Caudate nucleus (tissue), 63 donors: ENCODE measurements at places on chromosomes 3 and 15.
A peak's percentile ranks its signal among the peaks of the same experiment; 100 is the strongest.

DNA sequence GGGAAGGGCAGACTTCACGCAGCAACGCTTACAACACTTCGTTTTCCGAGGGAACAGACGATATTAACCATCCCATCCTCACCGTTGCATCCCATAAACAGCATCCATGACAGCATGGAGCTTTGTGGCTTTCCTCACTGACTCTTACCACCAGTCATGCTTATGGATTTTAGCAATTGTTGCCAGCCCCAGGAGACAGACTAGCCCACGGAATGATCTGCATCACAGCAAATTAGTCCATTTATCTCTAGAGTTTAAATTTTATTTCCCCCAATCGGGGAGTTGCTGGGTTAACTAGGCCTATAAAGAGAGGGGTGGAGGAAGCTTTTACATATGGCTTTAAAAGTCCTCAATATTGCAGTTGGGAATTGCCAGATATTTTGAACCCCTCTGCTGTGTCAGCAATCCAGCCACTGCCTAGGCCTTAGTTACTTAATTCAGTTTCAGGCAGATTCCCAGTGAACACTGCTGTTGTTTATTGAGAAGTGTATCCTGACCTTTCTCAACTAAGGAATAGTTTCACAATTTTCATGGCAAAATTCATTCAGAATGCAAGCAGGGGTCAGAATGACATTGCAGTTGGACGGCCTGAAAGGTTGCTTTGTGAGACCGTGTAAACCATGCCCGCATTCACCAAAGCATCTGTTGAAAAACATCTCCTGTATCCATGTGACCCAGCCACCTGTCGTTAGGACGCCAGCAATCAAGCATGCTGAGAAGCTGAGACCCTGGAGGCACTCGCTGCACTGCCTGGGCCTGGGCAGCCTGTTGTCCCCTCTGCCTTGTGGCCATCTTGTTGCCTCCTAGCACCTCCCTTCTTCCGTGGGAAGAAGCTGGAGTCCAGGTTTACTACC is 397.4 kb upstream of the TPM1 start:
- no peak for DNase-seq

DNA sequence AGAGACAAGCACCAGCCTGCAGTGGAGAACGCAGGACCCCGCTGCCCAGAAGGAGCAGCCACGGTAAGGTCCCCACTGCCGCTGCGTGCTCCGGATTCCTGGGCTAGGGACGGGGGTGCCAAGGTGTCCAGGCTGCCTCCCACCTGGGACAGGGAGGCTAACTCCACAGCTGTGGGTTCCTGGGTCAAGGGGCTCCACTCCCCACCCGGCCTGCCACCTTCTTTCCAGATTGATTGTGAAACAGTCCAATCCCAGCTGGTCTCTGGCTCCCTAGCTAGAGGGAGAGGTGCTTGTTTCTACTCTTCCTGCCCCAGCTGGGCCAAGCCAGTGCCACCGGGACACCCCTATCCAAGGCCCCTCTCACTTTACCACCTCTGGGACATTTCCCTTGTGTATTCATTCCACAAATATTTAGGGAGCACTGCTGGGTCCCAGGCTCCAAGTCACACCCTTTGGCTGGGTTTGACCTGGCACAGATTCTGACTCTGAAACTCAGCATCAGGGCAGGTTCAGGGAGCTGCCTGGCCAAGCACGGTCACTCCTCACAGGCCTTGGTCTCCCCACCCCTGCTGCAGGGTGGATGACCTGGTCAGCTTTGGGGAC is 1.9 kb downstream of the PAK6 start:
- DNase-seq = no peak

DNA sequence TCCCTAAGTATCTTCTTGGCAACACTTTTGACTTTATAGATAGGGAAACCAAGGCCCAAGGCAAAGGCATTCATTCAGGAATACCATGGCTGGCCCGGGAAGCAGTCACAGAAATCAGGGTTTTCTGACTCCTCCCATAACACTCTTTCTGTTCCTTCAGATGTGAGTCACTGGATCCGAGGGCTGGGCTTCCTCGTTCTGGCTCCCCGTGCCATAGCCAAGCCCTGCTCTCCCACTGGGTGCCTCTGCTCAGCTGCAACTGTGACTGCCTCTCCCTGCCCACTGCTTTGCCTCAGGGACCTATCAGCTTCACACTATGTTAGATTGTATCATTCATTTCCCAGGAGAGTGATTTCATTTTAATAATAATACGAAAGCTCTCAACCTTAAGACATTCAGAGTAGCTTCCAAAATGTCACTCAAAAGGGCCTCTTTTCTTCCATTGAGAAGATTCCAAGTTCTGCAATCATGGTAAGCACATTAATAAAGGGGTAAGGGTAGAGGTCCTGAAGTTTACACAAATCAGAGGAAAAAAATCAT is 50.2 kb downstream of the GABRB3 start:
- peak; percentile 28 for DNase-seq

DNA sequence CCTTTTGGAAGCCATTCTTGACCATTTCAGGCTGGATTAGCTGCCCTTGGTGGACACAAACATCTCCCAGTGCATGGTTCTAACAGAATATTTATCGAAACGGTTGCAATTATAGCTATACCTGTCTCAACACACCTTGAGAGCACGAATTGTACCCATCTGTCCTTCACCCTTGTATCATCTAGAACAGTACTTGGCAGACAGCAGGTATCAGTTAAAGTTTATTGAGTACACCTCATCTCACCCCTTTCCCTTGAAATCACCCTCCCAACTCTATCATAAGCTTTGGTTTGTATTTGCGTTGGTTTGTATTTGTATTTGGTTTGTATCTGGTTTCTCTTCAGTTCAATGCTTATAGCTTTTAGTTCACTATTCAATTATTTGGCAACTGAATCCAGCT is 12.4 kb downstream of the TSPAN3 start:
- no peak for DNase-seq

DNA sequence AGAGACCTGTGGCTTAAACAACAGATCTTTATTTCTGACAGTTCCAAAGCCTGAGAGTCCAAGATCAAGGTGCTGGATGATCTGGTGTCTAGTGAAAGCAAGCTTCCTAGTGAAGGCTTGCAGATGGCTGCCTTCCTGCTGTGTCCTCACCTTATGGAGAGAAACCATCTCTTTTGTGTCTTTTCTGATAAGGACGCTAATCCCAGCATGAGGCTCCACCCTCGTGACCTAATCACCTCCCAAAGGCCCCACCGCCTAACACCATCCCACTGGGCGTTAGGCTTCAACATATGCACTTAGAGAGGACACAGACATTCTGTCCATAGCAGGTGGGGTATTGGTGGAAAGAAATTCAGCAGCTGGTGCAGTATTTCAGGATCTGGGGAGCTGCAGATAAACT is 19.8 kb upstream of the LYSMD4 start:
- DNase-seq = no peak

DNA sequence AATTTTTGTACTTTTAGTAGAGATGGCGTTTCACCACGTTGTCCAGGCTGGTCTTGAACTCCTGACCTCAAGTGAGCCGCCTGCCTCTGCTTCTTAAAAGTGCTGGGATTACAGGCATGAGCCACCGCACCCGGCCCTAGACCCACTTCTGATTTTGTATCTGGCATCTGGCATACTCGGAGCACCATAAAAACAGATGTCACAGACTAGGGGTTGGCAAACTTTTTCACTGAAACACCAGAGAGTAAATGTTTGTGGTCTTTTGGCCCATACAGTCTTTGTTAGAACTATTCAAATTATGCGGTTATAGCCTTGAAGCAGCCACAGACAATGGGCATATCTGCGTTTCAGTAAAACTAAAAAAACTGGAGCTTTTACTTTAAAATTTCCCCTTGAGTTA is 110.7 kb downstream of the TJP1 start:
- no peak for DNase-seq
